ENCODE measurements at places on chromosomes 11 and 22.

GRCh38 chr22:20802452-20802851 lies 28.5 kb downstream of the SERPIND1 start:
- no peak for DNase-seq

DNA sequence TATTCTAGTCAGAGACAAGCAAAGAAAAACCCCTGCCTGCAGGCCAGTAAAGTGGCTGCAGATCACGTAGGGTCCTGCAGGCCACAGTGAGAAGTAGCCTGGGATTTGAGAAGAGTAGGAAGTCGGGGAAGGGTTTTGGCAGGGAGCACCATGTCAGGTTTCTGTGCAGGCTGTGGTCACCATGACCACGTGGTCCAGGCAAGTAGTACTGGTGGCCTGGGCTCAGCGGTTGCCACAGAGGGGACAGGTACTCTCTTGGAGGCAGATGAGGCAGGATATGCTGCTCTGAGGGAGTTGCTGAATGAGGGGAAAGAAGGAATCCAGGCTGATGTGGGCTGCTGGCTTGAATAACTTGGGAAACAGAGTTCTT lies 46.5 kb downstream of the PISD start:
- no peak for DNase-seq

GRCh38 chr22:24599514-24599913 lies 3.5 kb upstream of the GGT1 start:
- DNase-seq, result no peak

DNA sequence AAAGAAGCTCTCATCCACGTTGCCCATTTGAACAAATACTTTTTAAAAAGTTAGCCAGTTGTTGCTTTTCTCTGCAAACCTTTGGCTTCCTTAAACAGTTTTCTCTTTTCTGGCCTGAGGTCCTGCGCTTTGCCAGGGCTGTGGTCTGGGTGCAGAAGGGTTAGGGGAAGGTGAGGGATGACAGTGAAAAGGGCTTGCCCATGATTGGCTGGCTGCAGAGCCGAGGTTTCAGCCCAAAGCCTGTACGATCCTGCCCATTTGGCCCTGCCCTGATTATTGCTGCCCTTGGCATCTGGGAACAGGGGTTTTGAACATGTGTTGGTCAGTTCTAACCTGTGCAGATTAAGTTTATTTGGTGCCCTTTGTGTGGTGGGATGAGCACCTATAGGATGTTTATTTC lies 1.5 kb downstream of the INCENP start:
- DNase-seq, result no peak

DNA sequence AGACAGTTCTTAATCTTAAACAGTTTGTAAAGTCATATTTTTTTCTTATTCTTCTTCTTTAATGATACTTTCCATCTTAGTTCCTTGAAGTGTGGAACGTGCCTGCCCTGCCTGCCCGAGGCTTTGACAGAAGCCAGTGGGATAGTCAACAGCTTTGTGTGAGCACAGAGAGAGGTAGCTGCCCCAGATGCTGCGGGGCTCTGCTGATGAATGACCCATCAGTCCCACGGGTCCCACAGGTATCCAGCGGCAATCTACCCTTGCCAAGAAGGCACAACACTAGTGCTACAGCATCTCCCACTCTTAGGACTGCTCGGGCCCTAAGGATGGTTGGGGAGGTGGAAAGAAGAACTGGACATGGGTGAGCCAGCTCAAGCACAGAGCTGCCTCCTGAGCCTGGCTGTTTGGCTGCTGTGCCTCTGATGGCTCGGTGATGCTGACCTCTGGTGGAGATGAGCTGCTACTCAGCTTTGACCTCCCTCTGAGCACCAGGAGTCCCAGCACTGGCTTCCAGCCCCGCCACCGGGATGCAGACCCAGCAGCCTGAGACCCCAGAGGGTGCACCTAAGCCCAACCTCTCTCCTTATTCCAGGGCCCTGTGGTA lies 11.8 kb upstream of the APLNR start:
- no peak for DNase-seq

GRCh38 chr11:57544566-57544965 lies 7.2 kb downstream of the SMTNL1 start:
- DNase-seq, result no peak

GRCh38 chr11:82959987-82960778 lies 58.6 kb downstream of the DDIAS start:
- no peak for DNase-seq

Data from stimulated activated CD8-positive, alpha-beta memory T cell treated with anti-CD3 and anti-CD28 coated beads, Interleukin-2, amount 100 ng/mL, for 1 hour (primary cell).